Stimulated activated naive CD4-positive, alpha-beta T cell (primary cell): ENCODE measurements at places on chromosomes 4 and X.

DNA sequence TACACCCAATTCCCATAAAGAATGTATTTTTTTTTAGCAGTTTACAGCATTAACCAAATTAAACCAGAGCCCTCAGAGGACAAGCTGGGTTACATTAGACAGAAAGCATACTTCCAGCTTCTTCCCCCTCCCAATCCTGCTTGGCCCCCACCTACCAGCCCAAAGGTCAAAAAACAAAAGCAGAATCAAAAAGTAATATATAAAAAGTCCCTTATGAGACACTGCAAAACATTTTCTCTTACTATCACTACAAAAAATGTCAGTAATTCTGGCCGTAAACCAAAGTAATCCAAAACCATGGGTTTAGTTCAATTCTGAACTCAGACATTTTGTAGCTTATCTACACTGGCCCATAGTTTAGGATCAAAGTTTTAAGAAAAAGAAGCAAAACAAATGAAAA is 38.0 kb downstream of the APBB2 start:
- DNase-seq: no peak

DNA sequence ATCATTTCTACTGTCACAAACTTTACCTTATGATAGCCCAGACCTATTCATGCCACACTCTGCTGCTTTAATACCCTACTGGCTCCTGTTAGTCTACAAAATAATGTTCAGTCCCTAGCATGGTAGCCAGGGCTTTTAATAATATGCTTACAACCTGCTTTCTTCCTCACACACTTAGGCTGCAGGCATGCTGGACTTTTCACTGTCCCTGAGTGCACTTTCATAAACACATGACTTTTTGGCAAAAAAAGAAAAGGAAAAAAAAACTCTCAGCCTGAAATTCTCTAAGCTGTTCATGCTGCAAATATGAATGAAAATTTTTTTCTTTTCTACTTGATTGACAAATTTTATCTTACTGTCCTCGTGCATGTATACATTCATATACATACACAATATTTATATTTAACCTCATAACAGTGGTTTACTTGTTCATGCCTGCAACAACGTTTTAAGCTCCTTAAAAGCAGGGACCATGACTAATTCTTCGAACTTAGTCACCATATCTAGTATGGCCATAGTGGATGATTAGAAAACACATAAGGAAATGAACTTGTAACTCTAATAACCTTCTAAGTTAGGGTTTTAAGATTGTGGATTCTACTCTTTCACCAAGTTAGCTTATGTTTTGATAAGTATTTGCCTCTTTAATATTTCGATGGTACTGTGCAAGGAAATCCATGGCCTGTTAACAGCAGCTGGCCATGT is 229.5 kb downstream of the SPCS3 start:
- no peak for DNase-seq

DNA sequence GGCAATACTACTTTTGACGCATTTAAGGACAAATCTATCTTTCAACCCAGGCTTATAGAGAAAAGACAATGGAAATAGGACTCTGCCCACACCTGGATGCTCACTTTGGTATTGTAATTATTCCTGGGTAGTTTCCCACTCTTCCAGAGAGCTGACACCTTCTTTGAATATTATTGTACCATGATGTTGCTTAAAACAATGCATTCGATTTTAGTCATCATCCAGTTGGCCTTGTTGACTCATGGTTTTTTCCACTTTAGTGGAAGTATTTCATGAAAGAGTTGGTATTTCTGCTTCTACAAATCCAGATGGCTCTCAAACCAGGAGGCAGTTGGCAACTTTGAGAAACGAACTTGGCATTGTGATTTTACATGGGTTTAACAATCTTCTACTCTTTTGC is 124.2 kb downstream of the ENOX2 start:
- DNase-seq: no peak

DNA sequence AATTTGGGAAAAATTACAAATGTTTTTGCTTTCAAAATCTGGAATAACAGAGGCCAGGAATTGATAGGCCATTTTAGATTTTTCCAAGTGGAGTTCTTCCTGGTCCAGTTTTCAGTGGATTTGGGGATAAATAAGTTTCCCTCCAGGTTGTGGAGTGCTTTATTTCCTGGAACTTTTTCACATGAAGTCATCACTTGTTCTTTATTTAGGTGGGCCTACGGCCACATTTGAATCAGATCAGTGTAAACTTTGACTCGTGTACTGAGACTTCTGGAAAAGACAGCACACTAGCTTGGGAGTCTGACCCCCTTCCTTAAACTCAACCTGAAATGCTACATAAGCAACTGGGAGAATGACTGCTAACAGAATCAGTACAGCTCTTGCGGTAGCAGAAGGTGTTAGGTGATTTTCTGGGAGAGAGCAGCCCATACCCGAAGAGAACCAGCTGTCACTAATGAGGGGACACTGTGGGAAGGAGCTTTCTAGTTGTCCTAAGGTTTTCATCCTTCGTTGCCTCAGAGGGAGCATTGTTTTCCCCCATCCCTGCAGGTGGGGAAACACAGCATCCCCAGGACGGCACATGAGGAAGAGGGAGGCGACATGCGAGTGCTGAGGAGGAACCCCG is 235.2 kb upstream of the FAT1 start:
- DNase-seq: no peak
